Mononuclear cell (primary cell): ENCODE measurements at places on chromosomes 3 and 15. TPM values are rescaled to one million over a fixed set of nuclear protein-coding genes. Genes with fewer than 3 reads are reported as not detected.

Gene CNTN6
- total RNA-seq = 0.21 TPM

Gene NMNAT3
- total RNA-seq = 1.5 TPM

Gene HIGD2B
- 0.63 TPM for total RNA-seq

Gene PLXND1
- 38.7 TPM for total RNA-seq

Gene ADCY5
- not detected for total RNA-seq

Gene SNAP23
- total RNA-seq = 84.8 TPM

Gene SCN11A
- under 0.01 TPM for total RNA-seq

Gene ABTB1
- total RNA-seq = 27.3 TPM

Gene DUOXA2
- total RNA-seq = not detected

Gene GPR149
- not detected for total RNA-seq

Gene SNX22
- total RNA-seq = 4.5 TPM

Gene MUSTN1
- 2.1 TPM for total RNA-seq

Gene ARPP21
- total RNA-seq = not detected

Gene RTP1
- total RNA-seq = not detected

Gene AMT
- 2.6 TPM for total RNA-seq

Gene RBPMS2
- 0.10 TPM for total RNA-seq

Gene B3GALNT1
- total RNA-seq = 0.42 TPM

Gene TATDN2
- 27.8 TPM for total RNA-seq

Gene HERC2
- total RNA-seq = 18.5 TPM

Gene CTXN2
- not detected for total RNA-seq

Gene HRG
- not detected for total RNA-seq

Gene RPP14
- total RNA-seq = 10.2 TPM

Gene ECE2
- total RNA-seq = not detected

Gene HCLS1
- total RNA-seq = 113 TPM

Gene LMLN
- total RNA-seq = 3.4 TPM

Gene ZNF385D
- 0.21 TPM for total RNA-seq

Gene WDR5B
- 6.0 TPM for total RNA-seq

Gene PRKCD
- 10.2 TPM for total RNA-seq

Gene CCDC12
- 45.2 TPM for total RNA-seq

Gene ATP13A5
- total RNA-seq = not detected

Gene DPPA2
- not detected for total RNA-seq

Gene IL16
- total RNA-seq = 89.8 TPM

Gene RARRES1
- total RNA-seq = not detected

Gene CKMT1A
- not detected for total RNA-seq

Gene TEX55
- not detected for total RNA-seq

Gene EFCC1
- 0.10 TPM for total RNA-seq

Gene FBXW12
- total RNA-seq = not detected

Gene GPR176
- total RNA-seq = 0.21 TPM

Gene SPESP1
- 0.21 TPM for total RNA-seq

Gene TRANK1
- 42.4 TPM for total RNA-seq

Gene ADAM10
- total RNA-seq = 97.6 TPM

Gene C2CD4A
- 0.21 TPM for total RNA-seq

Gene ANKRD63
- total RNA-seq = not detected

Gene PRR23E
- not detected for total RNA-seq

Gene C3orf70
- total RNA-seq = not detected

Gene POLQ
- total RNA-seq = 0.42 TPM

Gene DUOX1
- total RNA-seq = 0.10 TPM

Gene SEMA3B
- 0.42 TPM for total RNA-seq

Gene CGNL1
- under 0.01 TPM for total RNA-seq

Gene SAMD7
- not detected for total RNA-seq

Gene C3orf80
- total RNA-seq = 0.10 TPM

Gene CACNA2D3
- 2.0 TPM for total RNA-seq

Gene TLR9
- 0.21 TPM for total RNA-seq
